Activated naive CD8-positive, alpha-beta T cell treated with anti-CD3 and anti-CD28 coated beads, Interleukin-2, amount 50 U/mL, for 24 hours (primary cell): ENCODE measurements at places on chromosomes 1 and 21.

- DNase-seq = no peak
Observed at GRCh38 chr21:43191521-43191920, 22.7 kb downstream of the CRYAA start.

- DNase-seq = no peak
Observed at GRCh38 chr1:162250004-162250730, 126.5 kb downstream of the SPATA46 start.

DNA sequence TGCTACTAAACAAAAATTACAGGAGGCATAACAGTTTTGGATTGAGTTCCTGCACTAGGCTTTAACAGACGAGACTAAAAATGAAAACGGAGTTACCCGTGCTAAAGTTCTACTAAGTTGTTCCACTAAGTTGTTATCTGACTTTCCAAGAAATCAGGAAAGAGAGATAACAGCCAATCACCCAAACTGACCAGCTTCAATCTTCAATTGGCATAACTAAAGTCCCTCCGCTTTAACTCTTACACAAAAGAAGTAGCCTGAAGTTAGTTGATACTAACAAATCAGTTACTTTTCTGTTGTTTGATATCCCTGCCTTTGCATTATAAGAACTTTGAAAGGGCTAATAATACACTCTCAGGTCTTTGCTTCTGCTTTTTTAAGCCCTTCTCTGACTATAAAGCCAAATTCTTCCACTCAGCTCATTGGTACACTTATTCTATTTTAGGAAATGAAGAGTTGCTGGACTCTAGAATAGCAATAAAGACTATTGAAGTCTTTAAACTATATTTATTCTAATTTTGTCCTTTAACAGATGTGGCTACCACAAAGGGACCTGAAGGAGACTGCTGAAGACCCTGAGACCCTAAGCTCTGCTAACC, 61.3 kb downstream of the TESK2 start:
- no peak for DNase-seq

DNA sequence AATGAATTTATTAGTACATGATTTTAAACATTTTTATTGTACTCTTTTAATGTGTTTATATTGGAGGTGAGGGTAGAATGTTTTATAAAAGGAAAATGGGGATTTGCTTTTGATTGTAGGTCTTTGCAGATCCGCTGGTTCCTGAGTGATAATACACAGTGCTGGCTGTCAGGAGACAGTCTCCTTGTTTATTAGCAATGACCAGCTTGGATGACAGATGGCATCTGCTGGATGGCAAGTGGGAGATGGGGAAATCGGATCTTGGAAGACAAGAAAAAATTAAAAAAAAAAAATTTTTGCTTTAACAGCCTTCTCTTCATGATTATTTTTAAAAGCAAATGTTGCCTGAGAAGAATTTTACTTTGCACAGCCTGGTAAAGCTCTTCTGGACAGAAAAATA, 4.4 kb upstream of the PHTF1 start:
- DNase-seq = no peak

DNA sequence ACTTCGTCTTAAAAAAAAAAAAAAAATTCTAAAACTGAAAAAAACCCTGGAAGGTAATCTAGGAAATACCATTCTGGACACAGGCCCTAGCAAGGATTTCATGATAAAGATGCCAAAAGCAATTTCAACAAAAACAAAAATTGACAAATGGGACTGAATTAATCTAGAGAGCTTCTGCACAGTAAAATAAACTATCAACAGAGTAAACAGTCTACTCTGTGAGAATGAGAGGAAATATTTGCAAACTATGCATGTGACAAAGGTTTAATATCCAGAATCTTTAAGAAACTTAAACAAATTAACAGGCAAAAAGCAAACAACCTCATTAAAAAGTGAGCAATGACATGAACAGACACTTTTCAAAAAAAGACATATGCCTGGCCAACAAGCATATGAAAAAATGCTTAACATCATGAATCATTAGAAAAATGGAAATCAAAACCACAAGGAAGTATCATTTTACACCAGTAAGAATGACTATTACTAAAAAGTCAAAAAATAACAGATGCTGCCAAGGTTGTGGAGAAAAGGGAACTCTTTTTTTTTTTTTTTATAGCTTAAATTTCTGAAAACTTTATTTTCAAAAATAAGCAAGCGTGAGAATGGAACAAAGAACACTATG, 29.4 kb upstream of the RNPC3 start:
- DNase-seq = no peak

DNA sequence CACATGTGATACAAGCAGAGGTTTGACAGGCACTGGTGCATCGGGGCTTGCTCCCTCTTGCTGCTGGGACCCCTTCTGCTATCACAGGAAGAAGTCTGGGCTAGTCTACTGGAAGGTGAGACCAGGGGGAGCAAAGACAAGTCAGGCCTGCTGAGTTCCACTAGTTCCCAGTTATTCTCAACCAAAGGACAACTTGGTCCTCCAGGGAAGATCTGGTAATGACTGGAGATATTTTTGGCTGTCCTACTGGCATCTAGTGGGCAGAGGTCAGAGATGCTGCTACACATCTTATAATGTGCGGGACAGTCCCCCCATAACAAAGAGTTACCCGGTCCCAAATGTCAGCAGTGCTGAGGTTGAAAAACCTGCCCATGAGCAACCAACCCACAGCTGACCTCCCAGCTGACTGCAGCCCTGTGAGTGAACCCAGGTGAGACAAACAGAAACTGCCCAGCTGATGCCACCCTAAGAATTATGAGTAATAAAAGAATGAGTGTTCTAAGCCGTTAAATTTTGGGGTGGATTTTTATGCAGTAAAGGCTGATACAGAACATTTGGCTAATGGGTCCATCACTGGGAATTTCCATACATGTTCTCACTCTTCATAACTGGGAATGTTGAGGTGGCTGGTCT, 71.6 kb downstream of the NENF start:
- DNase-seq = no peak

DNA sequence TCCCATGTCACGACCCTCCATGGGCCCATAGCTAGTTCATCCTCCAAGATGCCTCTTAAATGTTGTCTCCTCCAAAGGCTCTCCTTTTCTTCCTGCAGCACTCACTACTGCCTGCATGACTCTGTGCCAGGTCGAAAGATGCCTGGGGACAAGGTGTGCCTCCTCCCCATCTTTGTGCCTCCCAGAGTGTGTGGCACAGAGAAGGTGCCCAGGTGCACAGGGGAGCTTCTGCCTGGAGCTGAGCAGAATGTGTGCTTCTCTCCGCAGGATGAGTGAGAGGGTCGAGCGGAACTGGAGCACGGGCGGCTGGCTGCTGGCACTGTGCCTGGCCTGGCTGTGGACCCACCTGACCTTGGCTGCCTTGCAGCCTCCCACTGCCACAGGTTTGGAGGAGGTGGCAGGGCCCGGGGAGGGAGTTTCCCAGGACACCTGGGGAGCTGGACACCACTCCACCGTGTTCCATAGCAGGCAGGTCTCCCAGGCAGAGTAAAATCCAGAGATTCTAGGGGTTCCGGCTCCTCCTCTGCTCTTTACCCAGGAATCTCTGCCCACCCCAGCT, 6.9 kb upstream of the PPM1J start:
- no peak for DNase-seq

- DNase-seq = peak; percentile 2
Observed at GRCh38 chr21:32096411-32096810, 182.4 kb downstream of the MIS18A start.

GRCh38 chr1:201504799-201505502, 2.0 kb downstream of the CSRP1 start:
- no peak for DNase-seq

DNA sequence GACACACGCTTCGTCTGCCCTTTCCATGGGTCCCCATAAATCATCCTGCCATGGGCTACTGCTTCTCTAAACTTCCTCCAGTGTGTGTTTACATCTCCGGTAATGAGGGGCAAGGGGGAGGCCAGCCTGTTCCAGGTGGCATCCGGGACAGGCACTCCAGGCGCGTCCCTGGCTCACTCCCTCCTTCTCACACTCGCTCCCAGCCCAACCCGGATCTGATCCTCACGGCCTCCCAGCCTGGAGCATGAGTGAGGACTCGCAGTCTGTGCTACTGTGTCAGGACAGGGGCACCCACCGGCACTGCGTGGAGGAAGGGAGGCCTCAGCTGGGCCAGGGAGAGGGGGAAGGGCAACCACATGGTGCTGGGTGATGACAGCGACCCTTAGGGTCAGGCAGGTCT, 225.4 kb downstream of the TRABD2B start:
- no peak for DNase-seq

DNA sequence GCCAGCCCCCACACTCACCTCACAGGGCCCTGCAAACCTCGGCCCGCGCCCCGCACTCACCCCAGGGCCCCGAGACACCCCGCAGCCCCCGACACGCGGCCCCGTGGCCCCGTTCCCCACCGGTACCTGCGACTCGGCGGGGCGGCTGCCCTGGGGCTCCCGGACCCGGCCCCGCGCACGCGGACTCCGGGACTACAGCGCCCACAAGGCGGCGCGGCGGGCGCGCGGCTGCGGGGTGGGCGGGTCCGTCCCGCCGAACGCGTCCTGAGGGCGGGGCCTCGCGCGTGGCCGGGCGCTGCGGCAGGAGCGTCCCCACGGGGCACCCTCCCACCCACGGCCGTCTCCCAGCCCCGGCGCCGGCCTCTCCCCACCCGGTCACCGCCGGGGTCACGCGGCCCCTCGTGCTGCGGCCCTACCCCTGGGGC, at the start of gene SLC19A1:
TSS of gene SLC19A1 (minus strand) at position 199 of the 425 bp plus-strand sequence. CDS start 4,481 bp downstream, outside the sequence.
- peak; percentile 80 for DNase-seq

DNA sequence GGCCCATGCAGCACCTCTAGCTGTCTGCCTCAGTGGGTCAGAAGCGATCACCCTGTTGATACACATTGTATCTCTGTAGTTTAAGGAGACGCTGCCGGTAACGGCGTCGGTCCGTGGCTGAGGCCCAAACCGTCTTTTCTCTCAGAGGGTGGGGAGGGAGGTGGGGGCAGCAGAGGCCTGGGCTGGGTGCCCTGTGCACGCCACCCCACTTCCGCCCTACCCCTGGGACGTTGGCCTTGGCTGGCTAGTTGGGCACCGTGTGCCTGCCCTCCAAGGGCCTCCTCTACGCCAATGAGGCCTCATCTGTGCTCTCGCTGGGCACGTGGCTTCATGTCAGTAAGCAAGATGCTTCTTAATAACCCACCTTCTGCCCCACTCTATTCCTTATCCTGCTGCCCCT, 9.4 kb downstream of the ZC3H12A start:
- no peak for DNase-seq

GRCh38 chr1:205792481-205792881, 17.2 kb upstream of the RAB29 start:
- no peak for DNase-seq

GRCh38 chr1:242002510-242002909, 3.6 kb upstream of the MAP1LC3C start:
- DNase-seq = no peak
